ENCODE measurements at places on chromosomes 6 and 20. TPM values are rescaled to one million over a fixed set of nuclear protein-coding genes. Genes with fewer than 3 reads are reported as not detected.
A peak's percentile ranks its signal among the peaks of the same experiment; 100 is the strongest.

DNA sequence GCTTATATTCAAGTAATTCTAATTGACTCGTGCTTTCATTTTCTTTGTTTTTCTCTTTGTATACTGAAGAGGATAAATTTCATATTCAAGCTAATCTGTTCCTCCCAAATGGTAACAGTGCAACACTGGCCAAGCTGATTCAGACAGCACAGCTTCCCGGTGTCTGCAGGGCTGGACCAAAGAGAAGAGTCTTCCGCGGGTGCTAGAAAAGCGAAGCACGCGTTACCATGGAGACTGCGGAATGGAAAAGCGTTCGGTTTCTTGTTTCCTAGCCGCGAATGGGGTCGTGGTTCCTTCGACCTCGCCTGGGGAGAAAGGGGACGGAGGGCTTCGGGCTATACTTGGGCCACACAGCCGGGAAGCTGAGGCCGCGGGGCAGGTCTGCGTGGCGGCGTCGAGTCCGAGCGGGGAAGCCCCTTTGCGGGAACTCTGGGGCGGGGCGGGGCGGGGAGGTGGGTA, 6.2 kb upstream of the ZNF311 start:
- DNase-seq, result no peak

- peak; percentile 28 for DNase-seq
These were observed 83.4 kb downstream of the ADGRB3 start for GRCh38 chr6:68718385-68719073.

GRCh38 chr6:148885136-148885865, 138.5 kb downstream of the UST start:
- DNase-seq, result no peak

DNA sequence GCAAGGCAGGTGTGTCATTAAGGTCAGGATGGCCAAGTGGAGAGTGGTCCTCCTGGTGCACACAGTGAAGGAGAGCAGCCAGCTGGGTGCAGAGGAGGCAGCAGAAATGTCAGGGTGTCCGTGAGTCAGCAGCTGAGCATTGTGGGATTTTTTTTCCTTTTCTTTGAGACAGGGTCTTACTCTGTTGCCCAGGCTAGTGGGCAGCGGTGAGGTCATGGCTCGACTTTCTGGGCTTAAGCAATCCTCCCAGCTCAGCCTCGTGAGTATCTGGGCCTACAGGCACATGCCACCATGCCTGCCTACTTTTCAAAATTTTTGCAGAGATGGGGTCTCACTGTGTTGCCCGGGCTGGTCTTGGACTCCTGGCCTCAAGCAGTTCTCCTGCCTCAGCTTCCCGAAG, 16.0 kb downstream of the ARID1B start:
- no peak for DNase-seq

RAET1L gene
- total RNA-seq, result 0.62 TPM

CRISP2 gene
- not detected for total RNA-seq

Data from occipital lobe (tissue), 3 donors.